ENCODE measurements at places on chromosomes 1 and 21.

GRCh38 chr1:51175278-51175677 lies 60.8 kb upstream of the RNF11 start:
- DNase-seq = no peak

DNA sequence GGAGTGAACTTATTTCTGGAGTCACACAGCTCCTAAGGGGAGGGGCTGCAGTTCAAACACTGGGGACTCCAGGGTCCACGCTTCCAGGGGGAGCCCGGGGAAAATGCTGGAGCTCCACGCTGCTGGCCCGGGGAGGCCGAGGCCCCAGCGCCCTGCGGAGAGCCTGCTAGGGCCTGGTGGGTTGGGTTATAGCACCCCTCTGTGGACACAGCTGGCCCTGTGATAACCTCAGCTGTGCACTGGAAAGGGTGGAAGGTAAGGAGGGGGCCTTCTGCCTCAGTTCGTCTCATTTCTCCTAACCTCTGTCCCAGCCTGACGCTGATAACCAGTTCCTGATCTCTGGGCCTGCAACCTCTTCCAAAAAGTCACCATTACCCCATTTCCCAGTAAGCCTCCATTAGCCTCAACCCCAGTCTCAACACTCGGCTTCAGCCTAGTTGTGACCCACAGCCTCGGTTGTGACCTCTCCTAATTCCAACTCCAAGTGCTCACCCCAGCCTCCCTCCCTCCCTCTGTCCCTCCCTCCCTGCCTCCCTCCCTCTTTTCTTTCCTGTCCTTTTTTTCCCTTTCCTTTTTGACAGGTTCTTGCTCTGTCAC lies 7.1 kb downstream of the NBL1 start:
- no peak for DNase-seq

GRCh38 chr21:34992736-34993398 lies 56.2 kb downstream of the RUNX1 start:
- no peak for DNase-seq

- DNase-seq = no peak
Observed at GRCh38 chr1:165883056-165883455, 55.6 kb downstream of the UCK2 start.

DNA sequence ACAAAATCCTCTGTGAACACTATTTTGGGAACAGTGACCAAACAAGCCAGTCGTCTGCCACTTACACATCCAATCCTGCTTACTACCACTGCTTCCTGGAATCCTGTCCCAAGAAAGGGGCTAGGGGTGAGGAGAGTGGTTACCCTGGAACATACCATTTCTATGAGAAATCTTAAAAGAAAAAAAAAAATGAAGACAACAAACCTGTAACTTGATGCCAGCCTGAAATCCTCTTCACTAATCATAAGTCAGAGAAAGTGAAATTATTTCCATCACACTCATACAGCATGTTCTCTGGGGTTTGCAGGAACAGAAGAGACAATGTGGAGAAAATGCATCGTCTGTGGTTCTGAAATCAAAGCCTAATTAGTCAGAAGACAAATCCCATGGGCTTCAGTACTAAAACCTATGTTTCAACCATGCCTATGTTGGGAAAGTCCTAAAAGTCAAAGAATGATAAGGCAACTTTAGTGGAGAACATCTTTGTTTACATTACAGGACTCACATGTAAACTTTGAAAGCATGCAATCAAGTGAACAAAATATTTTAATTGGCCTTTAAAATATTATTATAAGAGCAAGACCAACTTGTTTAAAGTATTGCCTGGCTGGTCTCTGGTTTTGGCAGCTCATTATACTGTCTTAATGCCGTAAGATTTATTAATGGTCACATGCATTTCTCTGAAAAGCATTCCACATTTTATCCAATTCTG lies 220.7 kb downstream of the LTN1 start:
- no peak for DNase-seq

DNA sequence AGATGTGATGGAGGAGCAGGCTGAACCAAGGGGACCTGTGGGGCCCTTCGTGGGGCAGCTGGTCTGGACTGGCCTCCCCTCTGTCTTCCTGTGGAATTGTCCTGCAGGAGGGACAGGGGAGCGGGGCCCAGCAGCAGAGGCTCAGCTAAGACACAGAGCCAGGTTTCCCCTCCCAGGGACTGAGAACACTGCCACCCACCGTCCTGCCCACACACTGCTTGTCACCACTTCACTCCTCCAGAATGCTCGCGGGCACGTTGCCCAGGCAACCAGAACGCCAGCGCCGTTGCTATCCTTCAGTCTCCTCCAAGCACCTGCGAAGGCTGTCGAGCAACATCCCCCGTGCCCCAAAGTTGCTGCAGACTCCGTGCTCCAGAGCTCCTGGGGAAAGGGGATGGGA lies 46.4 kb downstream of the AJAP1 start:
- no peak for DNase-seq

DNA sequence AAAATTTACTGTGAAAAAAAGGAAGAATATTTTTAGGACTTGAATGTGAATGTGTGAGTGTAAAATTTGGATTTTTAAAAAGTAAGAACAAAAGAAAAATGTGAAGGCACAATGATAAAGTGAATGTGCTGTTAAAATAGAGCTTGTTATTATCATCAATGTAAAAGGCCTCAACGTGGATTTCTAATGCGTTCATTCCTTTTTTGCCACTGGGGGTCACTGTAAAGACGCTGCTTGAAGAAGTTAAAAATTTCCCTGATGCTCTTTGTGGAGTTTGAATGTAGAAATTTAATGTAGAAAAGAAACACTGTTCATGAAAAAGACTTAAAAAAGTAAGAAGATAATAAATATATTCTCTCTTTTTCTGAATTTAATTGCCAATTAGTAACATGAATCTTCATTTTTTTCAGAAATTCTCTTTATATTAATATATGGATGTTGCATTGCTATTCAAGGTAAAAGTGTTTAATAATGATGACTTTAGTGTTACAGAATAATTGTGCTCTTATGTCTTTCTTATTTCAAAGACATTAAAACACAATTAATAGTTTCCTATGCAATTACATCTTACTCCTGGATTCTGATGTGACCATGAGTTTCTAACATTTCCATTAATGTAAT lies 161.5 kb downstream of the DNM3 start:
- DNase-seq = no peak

DNA sequence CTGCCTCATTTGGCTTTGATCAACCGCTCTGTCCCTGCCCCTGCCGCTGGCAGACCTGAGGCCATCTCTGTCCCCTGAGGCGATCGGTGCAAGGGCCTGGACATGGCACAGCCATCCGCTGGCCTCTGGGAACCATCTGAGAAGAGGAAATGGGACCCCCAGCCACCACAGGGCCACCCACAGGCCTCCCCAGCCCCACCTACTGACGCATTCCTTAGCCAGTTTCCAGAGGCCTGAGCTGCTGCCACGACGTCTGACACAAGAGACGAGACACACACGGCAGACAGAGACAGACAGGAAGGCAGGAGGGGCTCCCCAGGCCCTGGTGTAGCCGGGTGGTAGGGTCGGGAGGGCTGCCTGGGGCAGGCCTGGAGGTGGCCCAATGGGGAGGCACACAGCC lies 37.3 kb upstream of the EDN2 start:
- no peak for DNase-seq

DNA sequence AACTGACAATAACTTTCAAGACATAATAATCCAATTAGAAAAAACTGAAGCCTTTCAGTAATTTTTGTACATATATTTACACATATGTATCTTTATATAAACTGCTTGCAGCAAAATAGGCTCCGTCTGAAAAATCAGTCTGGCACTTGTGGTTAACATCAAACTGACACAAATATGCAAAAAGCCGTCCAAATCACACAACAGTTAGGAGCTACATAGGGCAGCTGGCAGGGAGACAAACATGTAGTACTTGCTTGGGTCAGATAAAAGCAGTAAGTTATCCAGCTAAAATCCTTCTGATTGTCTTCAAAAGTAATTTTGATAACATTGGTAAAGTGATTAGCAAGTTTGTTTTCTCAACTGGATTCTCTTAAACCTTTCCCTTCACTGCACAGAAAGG lies 14.7 kb upstream of the GUCA2A start:
- no peak for DNase-seq

DNA sequence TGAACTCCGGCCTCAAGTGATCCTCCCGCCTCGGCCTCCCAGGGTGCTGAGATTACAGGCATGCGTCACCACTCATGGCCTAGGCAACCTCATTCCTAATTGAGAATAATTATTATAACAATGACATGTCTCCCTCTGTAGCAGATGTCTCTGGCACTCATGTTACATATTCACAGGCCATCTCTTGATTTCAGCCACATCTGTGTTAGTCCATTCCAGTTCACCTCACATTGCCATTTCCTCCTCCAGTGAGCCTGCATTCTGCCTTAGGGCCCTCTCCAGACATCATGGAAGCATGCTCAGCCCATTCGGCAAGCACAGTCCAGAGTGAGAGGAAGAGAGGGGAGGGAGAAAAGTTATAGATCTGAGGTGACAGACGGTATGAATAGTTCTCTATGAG lies 32.5 kb downstream of the CDKN2C start:
- no peak for DNase-seq

DNA sequence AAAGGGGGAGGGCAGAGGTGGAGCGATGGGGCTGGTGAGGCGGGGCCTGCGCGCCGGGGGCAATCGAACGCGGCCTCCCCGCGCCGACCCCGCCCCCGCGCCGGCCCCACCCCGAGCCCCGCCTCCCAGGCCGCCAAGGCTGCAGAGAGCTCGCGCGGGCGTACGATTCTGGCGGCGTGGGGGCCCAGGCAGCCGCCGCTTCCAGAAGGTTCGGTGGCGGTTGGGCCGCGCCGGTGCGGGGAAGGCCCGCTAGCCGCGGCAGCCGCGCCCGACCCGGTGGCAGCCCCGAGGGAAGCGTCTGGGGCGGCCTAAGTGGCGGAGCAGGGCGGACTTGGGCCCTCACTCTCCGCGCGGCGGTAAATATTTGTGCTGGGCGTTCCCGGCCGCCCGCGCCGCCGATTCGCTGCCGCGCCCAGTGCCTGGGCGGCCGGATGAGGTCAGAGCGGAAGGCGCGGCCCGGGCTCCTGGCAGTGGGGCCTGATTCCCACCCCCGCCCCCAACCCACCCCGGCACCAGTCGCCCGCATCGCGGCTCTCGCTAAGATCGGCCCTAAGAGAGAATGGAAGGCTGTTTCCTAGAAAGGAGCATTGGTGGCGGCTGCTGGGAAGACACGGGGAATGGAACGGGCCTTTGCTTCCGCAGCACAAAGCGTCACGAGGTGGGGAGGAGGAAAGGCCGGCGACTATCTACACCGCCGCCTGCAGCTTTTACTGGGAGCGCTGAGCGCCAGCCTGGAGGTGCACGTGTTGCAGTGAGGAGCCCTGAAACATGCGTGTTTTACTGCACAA lies at the start of gene ACOT7:
Gene ACOT7 (minus strand): TSS at position 368 of the 788 bp plus-strand sequence. CDS start 368 bp downstream, outside the sequence.
- peak; percentile 64 for DNase-seq

DNA sequence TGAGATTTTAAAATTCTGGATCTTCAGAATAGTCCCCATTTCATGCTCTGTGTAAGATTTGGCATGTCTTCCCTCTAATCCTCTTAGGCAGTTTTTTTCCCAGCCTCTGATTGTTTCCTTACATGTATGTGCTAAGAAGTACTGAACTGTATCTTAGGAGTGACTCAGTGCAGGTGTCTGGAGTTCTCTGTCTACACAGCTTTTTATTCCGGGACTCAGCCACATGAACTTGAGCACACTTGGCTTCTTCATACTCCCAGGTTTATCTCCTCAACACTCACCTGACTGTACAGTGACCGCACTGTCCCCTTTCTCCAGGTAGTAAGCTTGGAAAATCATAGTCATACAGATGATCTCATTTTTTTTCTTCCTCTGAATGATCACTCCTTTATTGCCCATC lies 50.7 kb downstream of the SYT14 start:
- DNase-seq = no peak

- no peak for DNase-seq
Observed at GRCh38 chr21:35075546-35075945, 26.4 kb upstream of the RUNX1 start.

- no peak for DNase-seq
Observed at GRCh38 chr1:216216305-216216704, 206.9 kb downstream of the USH2A start.

DNA sequence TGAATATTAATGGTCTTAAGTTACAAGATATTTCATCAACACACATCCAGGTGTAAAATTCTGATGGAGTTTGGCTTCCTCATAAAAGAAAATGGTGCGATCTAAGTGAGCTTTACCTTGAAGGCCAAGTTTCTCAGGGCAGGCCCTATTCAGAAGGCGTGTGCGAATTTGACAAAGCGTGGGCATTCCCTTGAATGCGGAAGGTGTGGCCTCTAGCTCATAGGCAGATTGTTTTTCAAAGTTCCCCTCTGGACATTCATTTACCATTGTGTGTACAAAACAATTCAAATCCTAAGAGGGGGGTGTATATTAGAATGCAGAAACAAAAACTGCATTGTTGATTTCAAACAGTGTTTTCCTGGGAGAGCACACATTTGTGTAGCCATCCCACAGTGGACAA lies 411.9 kb upstream of the PKN2 start:
- no peak for DNase-seq

DNA sequence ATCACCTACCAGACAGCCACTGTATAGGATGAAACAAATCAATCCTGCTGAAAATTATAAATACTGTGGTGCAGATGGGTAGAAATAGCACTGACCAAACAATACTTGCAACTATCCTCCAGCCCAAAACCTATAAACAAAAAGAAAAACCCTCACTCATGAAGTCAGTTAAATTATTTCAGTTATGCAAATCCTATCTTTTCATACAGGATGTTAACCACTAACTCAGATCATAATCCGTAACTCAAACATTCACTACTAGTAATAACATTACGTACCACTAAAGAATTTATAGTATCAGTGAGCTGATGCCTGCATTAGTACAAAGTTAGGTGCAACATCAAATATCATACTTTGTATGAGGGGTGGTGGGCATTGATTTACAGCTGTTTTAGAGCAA lies 2.6 kb downstream of the NDC1 start:
- peak; percentile 48 for DNase-seq

- DNase-seq = no peak
Observed at GRCh38 chr1:38833146-38833545, 26.4 kb downstream of the RRAGC start.

DNA sequence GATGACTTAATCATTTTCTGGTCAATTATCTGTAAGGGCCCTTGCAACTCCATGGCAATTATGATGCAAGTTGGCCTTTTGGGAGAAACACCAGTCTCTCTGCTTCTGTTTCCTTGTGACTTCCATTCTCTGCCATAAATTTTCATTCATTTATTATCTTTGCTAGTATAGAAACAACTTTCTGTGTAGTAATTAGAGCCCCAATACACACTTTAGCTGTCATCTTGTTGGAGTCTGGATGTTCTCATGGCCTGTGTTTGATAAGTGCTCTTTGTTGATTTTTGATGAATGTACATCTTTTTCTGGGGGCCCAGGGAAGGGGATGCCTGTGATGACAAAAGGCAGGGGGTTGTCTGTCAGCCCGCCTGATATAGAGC lies 22.4 kb downstream of the PROX1 start:
- DNase-seq = no peak

All from HS-27A (cell line).